ENCODE measurements at places on chromosomes 3 and 15. TPM values are rescaled to one million over a fixed set of nuclear protein-coding genes. Genes with fewer than 3 reads are reported as not detected.

DNA sequence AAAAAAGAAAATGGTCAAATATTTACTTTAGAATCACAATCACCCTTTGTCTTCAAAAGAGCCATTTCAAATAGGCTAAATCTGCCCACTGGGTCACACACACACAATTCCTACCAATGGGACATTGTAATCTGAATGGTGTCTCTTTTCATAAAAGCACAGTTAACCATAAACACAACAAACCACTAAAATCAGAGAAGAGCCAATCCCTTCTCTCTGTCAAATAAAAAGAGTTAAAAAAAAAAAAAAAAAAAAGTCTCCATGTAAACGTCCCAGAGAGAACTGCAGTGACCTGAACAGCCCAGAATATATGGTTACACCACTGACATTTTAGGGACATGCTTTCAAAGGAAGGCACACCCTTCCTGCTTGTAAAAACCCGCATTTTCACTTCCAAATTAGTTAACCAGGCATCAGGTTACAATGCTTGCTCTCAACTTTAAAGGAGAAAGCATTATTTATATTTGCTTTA lies 63.7 kb downstream of the PRICKLE2 start:
- no peak for DNase-seq

DNA sequence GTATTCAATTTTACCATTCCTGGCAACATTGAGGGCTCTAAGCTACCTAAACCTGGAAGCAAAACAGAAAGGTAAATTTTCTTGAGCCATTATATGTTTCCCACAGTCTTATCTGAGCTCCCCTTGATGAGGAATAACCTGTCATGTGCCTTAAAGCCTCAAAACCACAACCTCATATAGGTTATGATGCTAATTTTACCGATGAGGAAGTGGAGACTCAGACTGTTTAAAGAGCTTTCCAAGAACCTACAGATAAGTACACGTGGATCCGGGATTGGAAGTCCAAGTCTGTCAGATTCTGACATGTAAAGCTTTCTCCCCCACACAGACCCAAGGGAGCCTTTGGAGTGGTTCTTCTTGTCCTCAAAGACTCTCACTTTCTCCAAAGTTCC lies 140.5 kb downstream of the SEMA6D start:
- no peak for DNase-seq

GRCh38 chr15:75647370-75648155 lies at the start of gene SNX33:
Gene SNX33 (plus strand): TSS chr15:75647912. CDS start chr15:75649103, 1,191 bp downstream.
- DNase-seq: peak; percentile 95

GRCh38 chr15:57797110-57797509 lies 90.6 kb downstream of the POLR2M start:
- DNase-seq: no peak

ADGRG7 gene
- not detected for total RNA-seq

All from lower leg skin (tissue), 4 donors.